ENCODE measurements at places on chromosomes 1 and 21.
A peak's percentile ranks its signal among the peaks of the same experiment; 100 is the strongest.

GRCh38 chr21:21751286-21751685 lies 753.1 kb downstream of the NCAM2 start:
- no peak for DNase-seq

GRCh38 chr1:162548170-162548569 lies 13.4 kb upstream of the UAP1 start:
- no peak for DNase-seq

GRCh38 chr1:93963585-93963984 lies 54.4 kb upstream of the GCLM start:
- DNase-seq, result no peak

- no peak for DNase-seq
These were observed 602 bp downstream of the KIAA0319L start for GRCh38 chr1:35556484-35557117.

GRCh38 chr1:172826096-172826741 lies 167.3 kb downstream of the FASLG start:
- DNase-seq, result no peak

DNA sequence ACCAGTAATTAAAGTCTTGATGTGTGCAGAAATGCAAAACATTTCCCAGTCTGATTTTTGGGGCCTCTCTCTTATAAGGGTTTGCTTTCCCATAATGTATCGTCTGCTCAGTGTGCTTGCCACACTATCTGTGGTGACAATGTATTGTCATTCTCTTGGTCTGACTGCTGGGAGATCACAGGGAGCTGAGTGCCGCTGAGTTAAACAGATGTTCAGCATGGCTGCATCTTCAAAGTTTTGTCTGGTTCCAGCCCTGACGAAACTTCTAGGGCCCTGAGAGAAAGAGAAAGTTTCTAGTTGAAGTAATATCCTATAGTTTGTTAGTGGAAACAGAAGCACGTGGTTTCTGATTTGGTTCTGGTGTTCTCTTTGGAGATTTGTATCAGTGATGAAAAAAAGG lies 42.6 kb downstream of the DNM3 start:
- peak; percentile 62 for DNase-seq

DNA sequence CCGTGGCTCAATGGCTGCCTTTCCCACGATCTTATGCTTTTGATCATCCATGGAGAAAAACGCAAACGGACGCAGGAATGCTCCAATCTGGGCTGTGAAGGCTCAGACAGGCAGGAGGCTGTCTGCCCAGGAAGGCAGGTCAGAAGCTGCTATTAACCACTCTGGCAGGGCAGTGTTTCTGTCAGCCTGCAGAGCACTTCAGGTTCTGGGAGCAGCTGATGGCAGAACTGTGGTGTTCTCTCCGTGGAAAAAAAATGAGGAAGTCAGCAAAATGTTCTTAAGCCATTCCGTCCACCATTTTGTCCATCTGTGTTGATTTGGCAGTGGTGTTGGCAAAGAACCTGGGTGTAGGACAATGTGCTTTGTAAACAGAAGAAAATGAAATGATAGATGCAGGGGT lies 91.7 kb downstream of the SIM2 start:
- DNase-seq, result no peak

Data from thymus (tissue), 14 donors.